GM06990 (cell line): ENCODE measurements at places on chromosomes 11 and 22.

GRCh38 chr11:115919341-115920091 is 415.3 kb upstream of the CADM1 start:
- peak; percentile 82 for DNase-seq

GRCh38 chr11:17552392-17553248 is 5.6 kb downstream of the OTOG start:
- no peak for DNase-seq

DNA sequence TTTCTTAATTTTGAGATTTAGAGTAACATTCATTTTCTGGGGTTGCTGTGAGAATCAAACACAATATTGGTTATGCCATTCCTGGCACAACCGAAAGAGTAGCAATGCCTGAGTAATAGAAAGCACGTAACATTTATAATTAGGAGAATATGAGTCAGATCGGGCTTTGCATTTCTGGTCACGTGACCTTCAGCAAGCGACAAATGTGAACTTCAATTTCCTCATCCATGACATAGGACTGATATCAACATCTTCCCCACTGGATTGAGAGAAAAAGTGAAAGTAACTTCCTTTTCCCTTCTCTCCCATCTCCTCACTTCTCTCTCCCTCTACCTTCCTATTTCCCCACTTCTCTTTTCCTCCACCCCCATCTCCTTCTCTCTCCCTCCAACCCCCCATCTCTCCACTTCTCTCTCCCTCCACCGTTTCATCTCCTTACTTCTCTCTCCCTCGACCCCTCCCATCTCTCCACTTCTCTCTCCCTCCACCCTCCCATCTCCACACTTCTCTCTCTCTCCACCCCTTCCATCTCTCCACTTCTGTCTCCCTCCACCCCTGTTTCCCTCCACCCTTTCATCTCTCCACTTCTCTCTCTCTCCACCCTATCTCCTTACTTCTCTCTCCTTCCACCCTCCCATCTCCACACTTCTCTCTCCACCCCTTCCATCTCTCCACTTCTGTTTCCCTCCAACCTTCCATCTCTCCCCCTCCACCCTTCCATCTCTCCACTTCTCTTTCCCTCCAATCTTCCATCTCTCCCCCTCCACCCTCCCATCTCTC is 33.5 kb upstream of the CAT start:
- peak; percentile 17 for DNase-seq

DNA sequence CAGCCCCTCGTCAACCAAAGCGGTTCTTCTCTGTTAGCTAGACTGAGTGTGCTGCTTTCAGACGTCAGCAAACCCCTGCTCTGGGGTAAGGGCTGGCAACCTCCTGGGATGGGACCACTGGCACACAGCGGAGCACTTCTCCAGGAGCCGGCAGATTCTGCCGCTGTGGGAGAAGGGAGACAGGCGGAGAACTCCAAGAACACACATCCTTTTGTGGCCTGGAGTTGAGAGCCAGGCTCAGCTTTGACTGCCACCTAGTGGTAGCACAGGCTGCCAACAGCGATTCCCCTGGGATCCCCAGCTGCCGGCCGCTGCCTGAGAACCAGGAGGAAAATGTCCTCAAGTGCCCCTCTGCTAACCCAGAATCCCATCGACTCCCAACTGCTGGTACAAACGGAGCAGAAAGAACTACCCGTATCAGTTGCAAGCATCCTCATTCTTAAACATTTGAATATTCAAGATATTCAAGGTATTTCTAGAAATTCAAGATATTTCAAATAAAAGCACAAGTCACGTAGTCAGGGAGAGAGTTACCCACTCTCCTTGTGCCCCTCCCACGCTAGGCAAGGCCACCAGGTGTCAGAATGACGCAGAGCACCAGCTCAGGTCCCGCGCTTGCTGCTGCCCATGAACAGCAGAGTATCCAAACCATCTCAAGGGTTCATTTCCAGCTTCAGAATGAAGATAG is 4.9 kb downstream of the LTO1 start:
- DNase-seq: peak; percentile 56

DNA sequence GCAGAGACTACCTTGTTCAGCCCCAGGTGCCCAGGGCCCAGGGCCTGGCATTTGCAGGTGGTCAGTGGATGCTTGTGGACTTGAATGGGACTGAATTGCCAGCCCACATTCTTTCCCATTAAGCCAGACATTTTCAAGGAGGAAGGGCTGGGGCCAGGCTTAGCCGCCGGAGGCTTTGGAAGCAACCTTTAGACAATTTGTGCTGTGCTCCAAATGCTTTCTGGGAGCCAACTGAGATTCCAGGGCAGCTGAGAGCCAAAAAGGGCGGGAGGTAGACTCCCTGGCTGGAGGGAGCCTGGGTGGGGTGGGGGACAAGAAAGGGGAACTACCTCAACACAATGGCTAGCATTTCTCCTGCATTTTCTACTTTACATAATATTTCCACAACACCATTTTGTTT is 54.8 kb upstream of the TIMP3 start:
- DNase-seq: no peak
